Heart right ventricle (tissue), 16 donors: ENCODE measurements at places on chromosomes 7 and 10. TPM values are rescaled to one million over a fixed set of nuclear protein-coding genes. Genes with fewer than 3 reads are reported as not detected.

ALOX5 gene
- total RNA-seq: 4.6 TPM

UPK3B gene
- total RNA-seq: 0.24 TPM

GRCh38 chr10:62399211-62399610 lies 25.0 kb downstream of the ZNF365 start:
- no peaks in the 10 kb centered on the region for H3K27me3 ChIP-seq
- no peaks in the 10 kb centered on the region for H3K36me3 ChIP-seq
- H3K4me3 ChIP-seq: no peak overlapping the region
- no peak overlapping the region for H3K27ac ChIP-seq
- no peak for DNase-seq
- H3K4me1 ChIP-seq: no peaks in the 10 kb centered on the region

- no peak overlapping the region for H3K27ac ChIP-seq
- no peak for DNase-seq
- peaks cover 7% of the 10 kb centered on the region for H3K4me1 ChIP-seq
- no peak overlapping the region for H3K4me3 ChIP-seq
- H3K27me3 ChIP-seq: peaks cover 9% of the 10 kb centered on the region
These were observed 134.7 kb upstream of the FAM20C start for GRCh38 chr7:57482-58255.

- no peaks in the 10 kb centered on the region for H3K27me3 ChIP-seq
- no peak overlapping the region for H3K4me3 ChIP-seq
- H3K4me1 ChIP-seq: no peaks in the 10 kb centered on the region
These were observed 350.1 kb downstream of the ETV1 start for GRCh38 chr7:13639396-13639795.

DNA sequence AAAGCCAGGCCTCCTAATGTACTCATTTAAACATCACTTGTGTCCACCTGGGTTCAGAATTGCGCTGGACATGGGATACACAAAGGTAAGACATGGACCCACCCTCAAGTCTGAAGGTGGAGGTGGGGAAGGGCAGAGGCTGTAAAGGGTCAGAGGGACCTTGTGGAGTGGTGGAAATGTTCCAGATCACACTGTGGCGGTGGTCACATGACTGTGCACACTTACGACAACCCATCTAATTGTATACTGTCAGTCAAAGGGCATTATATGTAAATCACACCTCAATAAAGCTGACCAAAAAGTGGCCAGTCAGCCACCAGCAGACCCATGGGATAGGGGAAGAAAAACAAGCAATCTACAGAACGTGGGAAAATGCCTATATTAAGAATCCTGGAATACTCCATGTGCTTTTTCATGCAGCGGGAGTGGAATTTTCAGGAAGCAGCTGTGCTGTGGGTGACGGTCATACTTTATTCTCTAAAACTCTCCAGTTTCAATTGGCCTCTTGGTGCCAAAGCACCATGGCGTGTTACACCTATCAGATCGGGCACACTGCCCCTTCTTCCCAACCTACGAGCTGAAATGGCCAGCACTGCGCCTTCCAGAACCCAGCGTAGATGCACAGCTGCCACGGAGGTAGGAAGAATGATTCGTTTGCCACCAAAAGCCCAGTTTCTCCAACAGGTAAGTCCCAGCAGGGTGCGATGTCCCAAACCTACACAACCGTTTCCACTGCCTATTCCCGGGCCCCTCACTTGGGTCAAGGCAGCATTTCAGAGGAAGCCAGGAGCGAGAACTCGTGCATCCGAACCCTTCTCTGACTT lies 69.8 kb downstream of the PRKAG2 start:
- no peak for DNase-seq
- H3K4me3 ChIP-seq: no peak overlapping the region
- no peaks in the 10 kb centered on the region for H3K4me1 ChIP-seq
- peak overlapping the region; percentile 56 for H3K27ac ChIP-seq
- H3K27me3 ChIP-seq: no peaks in the 10 kb centered on the region
- no peaks in the 10 kb centered on the region for H3K36me3 ChIP-seq

DNA sequence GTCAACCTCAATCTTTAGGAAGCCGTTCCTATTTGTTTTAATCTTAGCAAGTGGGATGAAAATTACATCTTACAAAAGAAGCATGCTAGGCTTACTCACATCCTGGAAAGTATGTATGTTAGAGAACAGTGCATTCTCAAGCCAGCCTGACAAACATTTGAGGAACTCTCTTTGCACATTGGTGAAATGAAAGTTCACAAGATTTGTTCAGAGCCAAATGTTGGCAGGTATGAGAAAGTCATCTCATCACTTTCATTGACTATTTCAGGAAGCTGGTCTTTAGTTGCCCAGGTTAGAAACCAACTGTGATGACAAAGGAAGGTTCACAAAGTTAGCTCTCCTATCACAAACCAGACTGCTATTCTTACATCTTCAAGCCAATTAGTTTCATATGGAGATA lies 57.1 kb downstream of the ABCB1 start:
- H3K4me3 ChIP-seq: no peak overlapping the region
- no peak overlapping the region for H3K27ac ChIP-seq
- no peak for DNase-seq
- no peaks in the 10 kb centered on the region for H3K27me3 ChIP-seq
